ENCODE measurements at places on chromosomes 2 and 18. TPM values are rescaled to one million over a fixed set of nuclear protein-coding genes. Genes with fewer than 3 reads are reported as not detected.

The CIAO1 gene
- total RNA-seq = 169 TPM

The RIT2 gene
- total RNA-seq = not detected

The MARS2 gene
- total RNA-seq = 5.9 TPM

The SNED1 gene
- 39.8 TPM for total RNA-seq

The ERICH2 gene
- 3.5 TPM for total RNA-seq

DNA sequence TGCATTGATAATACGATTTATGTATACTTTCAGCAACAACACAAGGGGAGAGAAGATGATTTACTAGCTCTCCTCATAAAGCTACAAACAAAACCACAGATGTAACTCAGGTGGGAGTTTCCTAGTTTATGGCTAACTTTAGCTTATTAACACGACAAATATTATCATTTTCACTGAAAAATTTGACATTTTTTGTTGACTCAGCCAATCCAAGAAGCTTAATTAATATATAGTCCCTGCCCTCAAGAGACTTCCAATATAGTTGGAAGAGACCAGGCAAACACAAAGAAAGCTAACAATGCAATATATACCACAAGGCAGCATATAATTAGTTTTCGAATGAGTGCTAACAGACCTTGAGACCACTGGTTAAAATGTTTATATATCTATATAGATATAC is 775 bp downstream of the WDR12 start:
- DNase-seq = no peak

- DNase-seq = no peak
Measured at GRCh38 chr2:67451086-67451832, 54.1 kb downstream of the ETAA1 start.

DNA sequence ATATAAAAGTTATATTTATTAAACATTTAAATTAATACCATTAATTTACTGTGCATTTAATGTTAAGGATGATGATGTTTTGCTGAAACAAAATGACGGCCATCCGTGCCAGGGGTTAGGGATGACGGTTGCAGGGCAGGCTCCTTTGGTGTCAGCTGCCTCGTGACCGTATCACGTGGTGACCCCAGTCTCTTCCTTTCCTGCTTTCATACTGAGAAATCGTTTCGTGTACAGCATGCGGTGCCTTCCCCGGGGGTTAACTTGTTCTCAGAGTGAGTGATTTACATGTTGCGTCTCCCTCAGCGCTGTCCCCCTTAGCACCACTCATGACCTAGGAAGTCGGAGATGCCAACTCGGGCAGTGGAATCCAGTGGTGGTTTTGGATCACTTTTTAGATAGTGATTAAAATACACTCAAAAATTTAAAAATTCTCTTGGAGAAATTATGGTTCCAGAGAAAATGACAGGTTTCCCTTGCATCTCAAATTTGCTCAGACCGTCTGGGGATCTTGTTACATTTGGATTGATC is 290.8 kb downstream of the GBX2 start:
- no peak for DNase-seq

DNA sequence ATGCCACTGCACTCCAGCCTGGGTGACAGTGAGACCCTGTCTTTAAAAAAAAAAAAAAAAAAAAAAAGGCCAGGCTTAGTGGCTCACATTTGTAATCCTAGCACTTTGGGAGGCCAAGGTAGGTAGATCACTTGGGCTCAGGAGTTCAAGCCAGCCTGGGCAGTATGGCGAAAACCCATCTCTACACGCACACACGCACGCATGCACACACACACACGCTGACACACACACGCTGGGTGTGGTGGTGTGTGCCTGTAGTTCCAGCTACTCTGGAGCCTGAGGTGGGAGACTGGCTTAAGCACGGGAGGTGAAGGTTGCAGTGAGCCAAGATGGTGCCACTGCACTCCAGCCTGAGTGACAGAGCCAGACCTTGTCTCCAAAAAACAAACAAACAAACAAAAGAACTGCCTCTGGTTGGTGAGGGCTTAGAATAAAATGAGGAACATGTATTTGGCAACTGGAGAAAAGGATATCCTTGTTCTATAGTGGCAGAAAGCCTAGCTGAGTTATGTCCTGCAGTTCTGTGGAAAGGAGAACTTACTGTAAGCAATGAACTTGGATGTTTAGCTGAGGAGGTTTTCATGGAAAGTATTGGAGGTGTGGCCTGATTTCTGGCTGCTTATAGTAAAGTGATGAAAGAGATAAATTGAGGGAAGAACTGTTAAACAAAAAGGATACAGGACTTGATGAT is 34.0 kb downstream of the HAT1 start:
- no peak for DNase-seq

DNA sequence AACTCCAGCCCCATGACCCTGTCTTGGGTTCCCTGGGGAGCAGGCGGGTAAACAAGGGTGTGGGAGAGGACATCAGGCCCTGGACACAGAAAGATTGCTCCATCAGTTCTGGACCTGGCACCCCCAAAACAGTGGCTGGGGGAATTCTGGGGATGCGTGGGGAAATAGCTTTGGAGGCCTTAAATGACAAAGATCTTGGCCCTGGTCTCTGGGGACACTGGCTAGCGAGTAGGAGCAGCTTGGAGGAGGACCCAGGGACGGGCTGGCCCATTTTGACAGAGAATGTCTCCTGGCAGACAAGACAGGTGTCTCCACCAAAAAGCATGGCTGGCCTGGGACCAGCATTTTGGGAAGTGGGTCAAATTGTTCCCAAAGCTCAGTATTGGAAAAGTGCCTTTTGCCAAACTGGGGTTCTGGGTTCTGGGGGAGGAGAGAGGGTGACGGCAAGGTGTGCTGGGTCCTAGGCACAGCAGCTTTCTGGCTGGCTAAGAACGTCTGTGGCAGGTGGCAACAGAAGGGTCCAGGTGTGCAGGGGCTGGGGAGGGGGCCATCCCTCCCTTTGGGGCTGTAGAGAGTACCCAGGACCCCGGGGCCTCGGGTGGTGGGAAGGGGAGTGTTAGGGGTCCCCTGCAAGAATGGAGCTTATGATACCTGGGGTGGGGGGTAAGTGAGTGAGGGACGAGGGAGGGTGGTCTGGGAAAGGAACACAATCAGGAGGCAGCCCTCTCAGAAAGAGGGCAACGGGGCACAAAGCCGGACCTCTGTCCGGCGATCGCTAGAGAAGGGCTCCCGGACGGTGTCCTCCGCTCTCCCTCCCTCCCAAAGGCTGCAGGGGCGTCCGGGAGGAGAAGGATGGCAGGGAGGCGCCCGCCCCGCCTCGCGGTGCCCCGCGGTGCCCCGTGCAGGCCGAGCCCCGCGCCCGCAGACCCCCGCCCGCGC is 556 bp downstream of the CYRIA start:
- DNase-seq = no peak

DNA sequence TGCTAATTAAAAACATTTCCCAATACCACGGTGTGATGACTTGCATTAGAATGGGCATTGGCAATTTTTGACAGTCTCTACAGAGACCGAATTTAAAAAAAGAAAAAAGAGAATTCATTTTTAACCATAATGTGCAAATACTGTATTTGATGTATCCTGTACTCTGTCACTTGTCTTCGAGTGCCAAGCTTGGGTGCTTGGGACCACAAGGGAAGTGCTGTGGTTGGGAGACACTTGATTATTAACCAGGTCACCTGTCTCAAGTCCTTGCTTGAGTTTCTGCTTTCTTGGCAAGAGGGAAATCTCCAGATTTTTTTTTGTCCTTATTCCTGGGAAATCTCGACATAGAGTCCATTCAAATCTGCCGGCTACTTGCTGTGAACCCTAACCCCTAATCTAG is 209.0 kb downstream of the MC4R start:
- no peak for DNase-seq

DNA sequence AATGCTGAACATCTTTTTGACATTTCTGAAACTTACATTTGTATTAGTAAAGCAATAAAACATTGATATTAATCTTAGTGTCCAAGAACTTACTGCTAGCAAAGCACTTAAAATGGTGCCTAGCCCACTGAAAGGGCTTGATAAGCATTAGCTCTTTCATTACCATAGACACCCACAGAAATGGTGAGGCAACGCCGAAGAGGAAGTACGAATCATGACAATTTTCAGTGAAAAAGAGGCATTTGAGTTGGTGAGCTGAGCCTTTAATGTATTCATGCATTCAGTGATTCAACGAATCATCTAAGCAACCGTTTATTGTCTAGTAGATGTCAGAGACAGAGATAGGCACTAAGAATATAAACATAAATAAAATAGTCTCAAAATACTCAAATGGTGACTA is 101.1 kb downstream of the PIGN start:
- no peak for DNase-seq

DNA sequence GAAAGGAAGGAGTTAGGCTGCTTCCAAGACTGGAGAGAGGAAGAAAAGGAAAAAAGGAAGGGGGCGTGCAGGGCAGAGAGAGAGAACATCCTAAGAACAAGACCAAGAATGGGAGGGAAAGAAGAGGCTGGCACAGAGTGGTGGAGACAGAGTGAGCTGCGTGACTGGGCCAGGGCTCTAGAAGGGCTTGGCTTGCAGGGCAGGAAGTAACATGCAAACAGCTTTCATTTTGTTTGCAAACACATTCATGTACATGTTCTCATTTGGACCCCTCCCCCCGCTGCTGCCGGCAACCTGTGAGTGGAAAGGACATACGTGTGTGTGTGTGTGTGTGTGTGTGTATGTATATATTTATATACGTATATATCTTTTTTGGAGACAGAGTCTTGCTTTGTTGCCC is 46.8 kb upstream of the DNMT3A start:
- no peak for DNase-seq

DNA sequence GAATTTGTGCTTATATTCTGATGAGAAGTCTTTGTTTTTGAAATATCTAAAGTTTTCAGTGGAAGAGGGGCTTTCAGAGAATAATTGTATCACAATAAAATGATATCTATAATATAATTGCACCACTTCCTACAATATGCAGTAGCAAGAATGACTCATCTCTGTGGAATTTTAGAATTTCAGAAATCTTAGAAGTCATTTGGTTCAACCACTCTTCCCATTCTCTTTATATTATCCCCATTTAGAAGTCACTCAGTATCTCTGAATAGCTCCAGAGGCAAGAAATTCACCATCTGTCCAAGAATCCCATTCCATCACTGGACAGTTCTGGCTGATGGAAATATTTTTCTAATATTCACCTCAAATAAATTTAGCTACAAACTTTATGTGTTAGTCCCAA is 59.3 kb upstream of the CCDC68 start:
- DNase-seq = no peak

GRCh38 chr2:239725551-239725890 is 299.6 kb downstream of the NDUFA10 start:
- DNase-seq = peak; percentile 15

DNA sequence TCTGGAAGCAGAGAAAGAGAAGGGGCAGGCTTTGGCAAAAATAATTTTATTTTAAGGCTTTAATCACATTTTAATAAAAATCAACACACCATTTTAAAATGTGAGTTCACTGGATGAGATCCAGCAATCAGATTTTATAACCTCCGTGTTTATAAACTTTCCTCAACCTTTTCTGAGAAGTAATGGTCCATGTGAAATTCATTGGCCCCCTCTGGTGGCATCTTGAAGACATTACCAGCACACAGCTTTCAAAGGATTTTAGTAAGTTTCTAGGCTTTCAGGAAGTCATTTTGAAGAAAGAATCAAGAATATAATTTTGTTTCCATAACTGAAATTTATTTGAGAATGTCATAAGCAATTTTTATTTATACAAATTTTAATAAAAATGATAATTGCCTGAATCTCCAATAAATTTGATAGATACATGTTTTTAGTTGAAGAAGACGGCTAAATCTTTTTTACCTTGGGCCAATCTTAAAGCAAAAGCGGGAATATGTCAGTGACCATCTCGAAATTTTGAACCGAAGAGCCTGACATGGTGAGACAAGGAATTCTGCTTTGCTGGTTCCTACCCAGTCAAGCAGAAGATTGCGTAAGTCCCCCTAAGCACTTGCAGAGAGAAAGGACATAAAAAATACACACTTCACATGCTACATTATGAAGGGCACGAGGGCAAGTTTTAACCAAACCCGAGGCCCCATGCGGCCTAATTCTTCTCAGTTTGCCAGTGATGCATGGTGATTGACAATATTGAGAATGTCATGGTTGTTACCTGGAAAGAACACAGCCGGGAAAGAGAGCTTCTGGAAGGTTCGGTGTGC is 128.4 kb upstream of the CBLN2 start:
- no peak for DNase-seq

GRCh38 chr2:95272781-95273180 is 1.5 kb upstream of the PROM2 start:
- no peak for DNase-seq

GRCh38 chr2:175576270-175576669 is 394.8 kb upstream of the ATP5MC3 start:
- DNase-seq = no peak

DNA sequence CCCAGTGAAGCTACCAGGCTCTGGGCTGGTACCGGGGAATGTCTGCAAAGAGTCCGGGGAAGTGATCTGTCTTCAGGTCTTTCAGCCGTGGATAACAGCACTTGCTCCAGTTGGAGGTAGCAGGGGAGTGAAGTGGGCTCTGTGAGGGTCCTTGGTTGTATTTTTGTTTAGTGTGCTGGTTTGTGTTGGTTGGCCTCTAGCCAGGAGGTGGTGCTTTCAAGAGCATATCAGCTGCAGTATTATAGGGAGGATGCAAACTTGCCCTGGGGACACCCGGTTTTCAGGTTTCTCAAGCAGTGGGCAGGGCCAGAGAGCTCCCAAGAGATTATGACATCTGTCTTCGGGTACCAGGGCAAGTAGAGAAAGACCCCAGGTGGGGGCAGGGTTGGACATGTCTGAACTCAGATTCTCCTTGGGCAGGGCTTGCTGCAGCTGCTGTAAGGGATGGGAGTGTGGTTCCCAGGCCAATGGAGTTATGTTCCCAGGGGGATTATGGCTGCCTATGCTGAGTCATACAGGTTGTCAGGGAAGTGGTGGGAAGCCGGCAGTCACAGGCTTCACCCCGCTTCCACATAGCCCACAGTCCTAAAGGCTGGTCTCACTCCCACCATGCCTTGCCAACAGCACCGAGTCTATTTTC is 34.4 kb downstream of the ACAA2 start:
- no peak for DNase-seq

DNA sequence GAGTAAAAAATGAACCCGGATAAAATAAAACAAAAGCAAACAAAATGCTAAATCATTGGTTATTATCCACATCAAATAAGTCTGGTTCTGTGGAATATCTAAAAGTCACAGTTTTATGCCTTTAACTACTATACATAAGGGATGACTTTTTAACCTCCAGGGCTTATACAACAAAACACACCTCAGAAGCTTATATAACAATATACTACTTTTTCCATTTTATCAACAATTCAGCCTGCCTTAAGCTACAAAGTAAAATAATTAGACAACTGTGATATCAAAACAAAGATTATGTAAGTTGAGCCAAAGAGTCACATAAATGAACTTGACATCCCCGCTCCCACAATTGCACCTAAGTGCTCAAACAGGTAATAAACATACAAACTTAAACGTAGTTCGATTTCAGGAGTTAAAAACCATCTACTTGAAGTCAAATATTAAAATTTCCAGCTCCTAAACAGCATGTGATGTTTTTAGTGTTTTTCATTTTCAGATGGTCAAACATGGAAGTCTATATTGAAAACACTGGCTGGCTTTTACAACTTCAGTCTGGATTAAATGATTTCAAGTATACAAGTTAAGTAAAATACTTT is 54.7 kb downstream of the ATIC start:
- no peak for DNase-seq

- no peak for DNase-seq
Measured at GRCh38 chr18:24993628-24994027, 358.3 kb downstream of the ZNF521 start.
